ENCODE measurements at places on chromosomes 2 and 18.

GRCh38 chr2:215904101-215904500 lies 109.2 kb downstream of the MREG start:
- DNase-seq, result no peak

DNA sequence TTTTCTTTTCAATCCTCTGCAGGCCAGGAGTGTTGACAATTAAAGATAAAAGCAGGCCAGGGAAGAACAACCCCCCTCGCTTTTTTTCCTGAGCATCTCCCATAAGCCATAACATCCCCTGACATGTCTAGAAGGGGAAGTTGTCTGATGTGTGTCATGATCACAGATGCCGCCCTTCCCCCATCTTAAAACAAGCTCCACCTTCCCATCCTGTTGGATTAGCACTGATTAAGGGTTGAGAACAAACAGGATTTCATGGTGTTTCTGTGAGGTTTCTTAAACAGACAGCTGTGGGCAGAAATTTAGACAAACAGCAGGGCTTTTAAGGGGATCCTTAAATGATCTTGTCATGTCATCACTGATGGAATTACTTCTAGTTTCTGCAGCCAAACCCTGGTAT lies 59.4 kb upstream of the UPP2 start:
- no peak for DNase-seq

- DNase-seq, result no peak
Observed at GRCh38 chr2:57376985-57377384, 669.6 kb upstream of the VRK2 start.

- no peak for DNase-seq
Observed at GRCh38 chr18:5237083-5237722, 40.1 kb upstream of the AKAIN1 start.

DNA sequence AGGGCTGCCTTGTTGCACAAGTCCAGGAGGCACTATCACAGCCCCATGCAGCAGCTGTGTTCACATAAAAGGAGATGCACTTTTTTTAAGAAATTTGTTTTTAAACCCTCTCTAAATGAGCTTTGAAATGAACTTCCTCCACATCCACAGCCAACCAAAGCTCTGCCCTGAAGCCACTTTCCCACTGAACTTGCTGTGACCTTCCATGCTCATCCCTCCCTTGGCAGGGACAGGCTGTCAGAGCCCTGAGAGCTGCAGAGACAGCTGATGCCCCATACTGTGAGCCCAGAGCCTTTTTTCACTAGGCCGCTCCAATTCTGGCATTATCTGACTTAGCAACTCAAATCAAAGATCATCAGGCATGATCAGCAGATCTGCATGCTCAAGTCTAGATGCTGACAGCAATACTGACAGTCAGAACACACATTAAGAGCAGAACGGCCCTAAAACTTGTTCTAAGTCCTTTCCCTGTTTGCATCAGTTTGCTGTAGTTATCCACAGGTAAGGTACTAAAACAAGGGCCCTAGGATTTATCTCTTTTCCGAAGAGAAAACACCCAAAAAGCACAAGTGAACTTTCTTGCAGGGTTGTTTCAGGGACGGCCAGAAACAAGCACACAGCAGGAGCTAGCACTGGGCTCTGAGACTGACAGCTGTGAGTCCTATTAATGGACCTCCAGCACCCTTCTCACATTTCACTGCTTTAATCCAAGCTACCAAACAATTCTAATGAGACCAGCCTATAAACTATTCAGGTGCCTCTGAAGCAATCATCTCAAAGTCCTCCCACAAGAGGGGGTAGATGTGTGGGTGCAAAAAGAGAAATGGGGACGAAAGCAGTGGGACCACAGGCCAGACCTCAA lies 34.9 kb downstream of the RNU4ATAC start:
- no peak for DNase-seq

DNA sequence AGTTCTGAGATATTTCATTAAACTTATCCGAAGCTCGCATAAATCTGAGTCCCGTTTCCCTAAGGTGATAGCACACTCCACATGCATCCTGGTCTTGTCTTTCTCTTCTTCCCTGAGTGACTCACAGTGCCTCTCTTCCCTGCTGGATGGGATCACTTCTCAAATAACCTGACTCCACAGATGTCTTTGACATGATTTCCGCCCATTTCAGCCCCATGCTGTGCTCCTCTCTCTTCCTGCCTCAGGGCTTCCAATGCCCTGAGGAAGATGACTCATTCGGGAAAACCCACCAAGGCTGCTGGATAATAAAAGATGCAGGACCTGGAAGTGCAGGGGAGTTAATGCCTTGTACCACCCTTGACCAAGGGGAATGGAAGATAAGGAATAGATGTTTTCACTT lies 441.7 kb upstream of the SOX11 start:
- DNase-seq, result no peak

- no peak for DNase-seq
Observed at GRCh38 chr2:11377928-11378545, 33.6 kb upstream of the ROCK2 start.

- DNase-seq, result no peak
Observed at GRCh38 chr2:86476918-86477317, 35.7 kb downstream of the KDM3A start.

GRCh38 chr2:40450066-40450795 lies 1.7 kb downstream of the SLC8A1 start:
- DNase-seq, result no peak

- no peak for DNase-seq
Observed at GRCh38 chr18:8324343-8325065, 284.7 kb upstream of the RAB12 start.

GRCh38 chr2:241202268-241202585 lies 13.8 kb downstream of the ANO7 start:
- no peak for DNase-seq

- no peak for DNase-seq
Observed at GRCh38 chr18:10142496-10143160, 228.8 kb downstream of the VAPA start.

GRCh38 chr2:138787053-138787666 lies 7.0 kb upstream of the NXPH2 start:
- no peak for DNase-seq

- DNase-seq, result no peak
Observed at GRCh38 chr2:175432021-175432420, 250.5 kb upstream of the ATP5MC3 start.

DNA sequence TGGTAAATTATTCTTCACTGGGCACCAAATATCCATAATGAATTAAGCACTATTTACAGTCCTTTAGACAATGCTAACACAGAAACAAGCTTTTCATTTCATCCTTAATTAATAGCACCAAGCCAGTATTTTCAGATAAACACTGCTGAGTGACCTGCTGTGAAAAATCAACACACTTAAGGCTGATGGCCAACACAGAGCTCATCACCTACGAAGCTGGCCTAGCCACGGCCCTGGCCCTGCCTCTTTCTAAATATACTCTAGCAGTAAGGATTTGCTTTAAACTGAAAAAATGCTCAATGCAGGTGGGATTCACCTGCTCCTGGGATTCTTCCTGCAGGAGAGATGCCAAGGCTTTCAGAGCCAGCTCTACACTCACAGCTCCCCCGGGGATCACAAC lies 18.4 kb downstream of the CYB5A start:
- no peak for DNase-seq

GRCh38 chr2:121682396-121683298 lies 33.4 kb upstream of the CLASP1 start:
- no peak for DNase-seq

GRCh38 chr2:129347486-129348217 lies 631.8 kb upstream of the RAB6C start:
- DNase-seq, result no peak

DNA sequence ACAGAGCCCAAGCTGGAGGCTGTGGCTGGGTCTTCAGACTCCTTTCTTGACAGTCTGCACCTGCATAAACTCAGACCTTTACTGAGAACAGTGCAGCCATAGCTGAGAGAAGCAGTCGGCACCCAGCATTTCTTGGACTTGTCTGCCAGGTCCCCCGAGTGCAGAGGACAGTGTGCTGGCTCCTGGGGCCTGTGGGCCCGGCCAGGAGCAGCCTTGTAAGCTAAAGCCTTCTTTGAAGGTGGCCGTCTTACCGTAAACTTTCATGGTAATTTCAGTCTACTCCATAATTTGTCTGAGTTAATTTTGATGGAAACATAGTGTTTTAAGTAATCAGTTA lies 70.9 kb downstream of the LRRFIP1 start:
- DNase-seq, result no peak

DNA sequence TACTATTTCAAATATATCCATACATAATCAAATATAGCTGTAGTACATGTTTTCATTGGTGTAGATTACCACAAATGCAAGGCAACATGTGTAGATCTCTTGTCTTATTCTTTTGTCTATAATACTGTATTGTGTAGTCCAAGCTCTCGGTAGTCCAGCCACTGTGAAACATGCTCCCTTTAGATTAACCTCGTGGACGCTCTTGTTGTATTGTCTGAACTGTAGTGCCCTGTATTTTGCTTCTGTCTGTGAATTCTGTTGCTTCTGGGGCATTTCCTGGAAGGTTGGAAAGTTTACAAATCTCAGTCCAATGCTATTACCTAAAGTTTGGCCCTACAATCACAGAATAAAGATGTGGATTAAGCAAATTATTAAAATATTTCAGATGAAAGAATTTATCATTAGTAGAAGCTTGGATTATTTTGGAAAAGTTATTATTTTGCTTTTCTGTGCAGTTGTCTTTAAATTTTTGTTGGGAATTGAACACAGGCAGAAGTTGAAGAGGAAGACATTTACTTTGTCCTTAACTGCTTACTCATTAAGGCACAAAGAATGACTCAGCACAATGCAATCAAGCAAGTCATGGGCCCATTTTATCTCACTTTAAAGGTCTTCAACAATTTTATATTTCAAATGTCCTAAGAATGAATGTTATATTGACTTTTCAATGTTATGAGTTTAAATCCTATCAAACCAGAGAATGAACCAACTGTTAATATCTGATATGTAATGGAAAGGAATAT lies 103.4 kb upstream of the CAVIN2 start:
- DNase-seq, result no peak

GRCh38 chr2:147365622-147366021 lies 479.2 kb upstream of the ACVR2A start:
- DNase-seq, result no peak

All from activated CD4-positive, alpha-beta T cell treated with anti-CD3 and anti-CD28 coated beads for 1 hour (primary cell).